A549 treated with CORT108297 at 1 μM for 4 hours (cell line): ENCODE measurements at places on chromosomes 3 and 15. TPM values are rescaled to one million over a fixed set of nuclear protein-coding genes. Genes with fewer than 3 reads are reported as not detected.

Gene FETUB
- 0.10 to 0.25 TPM (median 0.16 TPM) in 4 of 5 replicates, not detected in the other for total RNA-seq

Gene ROPN1
- total RNA-seq, result not detected in 5 replicates

Gene CHRNA7
- total RNA-seq, result 2.4 to 4.8 TPM (median 4.2 TPM) in 5 replicates

Gene TCAIM
- total RNA-seq, result 6.8 to 10.2 TPM (median 7.8 TPM) in 5 replicates

Gene COL6A6
- not detected in 5 replicates for total RNA-seq

Gene CAMK2N2
- 0.87 to 1.4 TPM (median 1.3 TPM) in 5 replicates for total RNA-seq

Gene LRRC31
- total RNA-seq, result 0.02 TPM in 1 of 5 replicates, not detected in the others

Gene TRH
- total RNA-seq, result not detected in 5 replicates

Gene FOXB1
- not detected in 5 replicates for total RNA-seq

Gene CYP8B1
- total RNA-seq, result not detected in 5 replicates

Gene PLSCR5
- not detected in 5 replicates for total RNA-seq

Gene PLD1
- 8.0 to 10.9 TPM (median 8.7 TPM) in 5 replicates for total RNA-seq

Gene HHLA2
- 0.04 to 0.13 TPM (median 0.08 TPM) in 3 of 5 replicates, not detected in the others for total RNA-seq

Gene SLC12A1
- total RNA-seq, result not detected in 5 replicates

Gene ALDH1A2
- total RNA-seq, result 0.34 to 0.61 TPM (median 0.44 TPM) in 4 of 5 replicates, not detected in the other

Gene DUOXA2
- not detected in 5 replicates for total RNA-seq

Gene PP2D1
- total RNA-seq, result not detected in 5 replicates

Gene PCSK6
- 9.7 to 12.7 TPM (median 10.1 TPM) in 5 replicates for total RNA-seq

Gene TMEM212
- not detected in 5 replicates for total RNA-seq

Gene PARP15
- total RNA-seq, result not detected in 5 replicates

Gene CYP1A1
- total RNA-seq, result 1.3 to 2.5 TPM (median 2.0 TPM) in 5 replicates

Gene SSR3
- total RNA-seq, result 150 to 194 TPM (median 191 TPM) in 5 replicates

Gene CCDC50
- 24.1 to 30.0 TPM (median 25.7 TPM) in 5 replicates for total RNA-seq

Gene ZNF860
- 1.0 to 1.7 TPM (median 1.2 TPM) in 5 replicates for total RNA-seq

Gene GALNT15
- 0.05 to 0.18 TPM (median 0.15 TPM) in 5 replicates for total RNA-seq

Gene PRSS50
- not detected in 5 replicates for total RNA-seq

Gene ATP13A5
- total RNA-seq, result not detected in 5 replicates

Gene SLC9C1
- not detected in 5 replicates for total RNA-seq

Gene NCK1
- 25.0 to 30.6 TPM (median 26.8 TPM) in 5 replicates for total RNA-seq

Gene ADGRG7
- total RNA-seq, result not detected in 5 replicates

Gene LXN
- 62.1 to 76.2 TPM (median 69.2 TPM) in 5 replicates for total RNA-seq

Gene CLDN18
- total RNA-seq, result not detected in 5 replicates

Gene GYG1
- 33.4 to 41.1 TPM (median 34.9 TPM) in 5 replicates for total RNA-seq

Gene CKMT1B
- 3.1 to 4.2 TPM (median 3.8 TPM) in 5 replicates for total RNA-seq

Gene SENP2
- total RNA-seq, result 14.4 to 26.6 TPM (median 17.2 TPM) in 5 replicates

Gene SPSB4
- 0.09 to 0.22 TPM (median 0.18 TPM) in 5 replicates for total RNA-seq

Gene DYNC1LI1
- 35.5 to 45.2 TPM (median 38.4 TPM) in 5 replicates for total RNA-seq

Gene SV2B
- total RNA-seq, result 0.02 to 0.05 TPM (median 0.03 TPM) in 5 replicates

Gene P3H2
- 28.4 to 46.4 TPM (median 35.6 TPM) in 5 replicates for total RNA-seq

Gene ANKUB1
- total RNA-seq, result 0.06 TPM in 1 of 5 replicates, not detected in the others

Gene SEMA3G
- total RNA-seq, result 0.09 to 0.32 TPM (median 0.17 TPM) in 5 replicates

Gene IMPG2
- 0.01 TPM in 1 of 5 replicates, not detected in the others for total RNA-seq

Gene CFAP91
- 0.22 to 0.56 TPM (median 0.23 TPM) in 5 replicates for total RNA-seq

Gene VGLL3
- 4.2 to 11.5 TPM (median 6.8 TPM) in 5 replicates for total RNA-seq

Gene TRPM1
- not detected in 5 replicates for total RNA-seq

Gene KLHL40
- not detected in 5 replicates for total RNA-seq

Gene SKOR1
- total RNA-seq, result 0.02 to 0.05 TPM (median 0.04 TPM) in 4 of 5 replicates, not detected in the other

Gene IL12A
- total RNA-seq, result 0.59 to 1.1 TPM (median 0.90 TPM) in 5 replicates

Gene KLHL6
- total RNA-seq, result not detected in 5 replicates

Gene HOMER2
- total RNA-seq, result 10.9 to 12.9 TPM (median 12.5 TPM) in 5 replicates

Gene DLL4
- total RNA-seq, result 0.57 to 0.75 TPM (median 0.65 TPM) in 5 replicates

Gene POTEB
- not detected in 5 replicates for total RNA-seq

Gene TMC3
- not detected in 5 replicates for total RNA-seq
